ENCODE measurements at places on chromosomes 1 and 21. TPM values are rescaled to one million over a fixed set of nuclear protein-coding genes. Genes with fewer than 3 reads are reported as not detected.

Gene AIM2
- 0.52 TPM for total RNA-seq

Gene TTLL7
- 38.6 TPM for total RNA-seq

Gene SLC9C2
- under 0.01 TPM for total RNA-seq

Gene ACP6
- 7.8 TPM for total RNA-seq

Gene GNAT2
- total RNA-seq, result not detected

Gene A3GALT2
- not detected for total RNA-seq

Gene CFHR1
- 1.6 TPM for total RNA-seq

Gene FCRL6
- total RNA-seq, result not detected

Gene HJV
- total RNA-seq, result 439 TPM

Gene CCDC30
- total RNA-seq, result 1.0 TPM

Gene PGLYRP3
- total RNA-seq, result not detected

Gene LCE2C
- total RNA-seq, result not detected

Gene LIN28A
- not detected for total RNA-seq

Gene MATN1
- 1.6 TPM for total RNA-seq

Gene RGS2
- total RNA-seq, result 110 TPM

Gene KRTAP11-1
- not detected for total RNA-seq

Gene FMO2
- total RNA-seq, result 0.52 TPM

Gene OR2T11
- not detected for total RNA-seq

Gene PLA2G2D
- not detected for total RNA-seq

Gene NEGR1
- 11.0 TPM for total RNA-seq

Gene DNAI4
- total RNA-seq, result 12.5 TPM

Gene PMF1
- 50.6 TPM for total RNA-seq

Gene MFSD2A
- 1.0 TPM for total RNA-seq

Gene ZNF683
- total RNA-seq, result not detected

Measured in skeletal muscle tissue (tissue), 5 donors.